ENCODE measurements at places on chromosomes 13 and 19.

DNA sequence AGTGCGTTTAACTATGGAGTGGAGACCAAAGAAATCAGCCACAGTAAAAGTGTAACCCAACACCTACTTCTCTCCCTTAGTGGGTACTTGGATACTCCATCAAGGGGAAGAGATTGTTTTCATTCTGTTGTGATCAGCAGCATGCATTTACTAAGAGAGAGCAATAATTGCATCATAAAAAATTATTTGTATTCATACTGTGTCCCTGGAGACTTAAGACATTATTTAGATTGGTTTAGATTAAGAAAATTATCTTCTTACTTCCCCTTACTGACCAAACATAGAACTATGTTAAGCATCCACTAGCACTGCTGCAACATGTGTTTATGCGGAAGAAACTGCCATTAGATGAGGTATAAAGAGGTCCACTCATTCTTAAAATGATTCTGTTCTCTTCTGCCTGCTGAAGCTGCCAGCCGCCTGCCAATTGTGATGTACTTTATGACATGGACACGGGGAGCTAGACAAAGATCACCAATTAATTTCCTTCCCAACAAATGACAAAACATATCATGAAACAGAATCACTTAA is 738.5 kb downstream of the DIAPH3 start:
- DNase-seq: no peak

GRCh38 chr19:2998642-2999041 is 21.3 kb downstream of the TLE6 start:
- DNase-seq: no peak

DNA sequence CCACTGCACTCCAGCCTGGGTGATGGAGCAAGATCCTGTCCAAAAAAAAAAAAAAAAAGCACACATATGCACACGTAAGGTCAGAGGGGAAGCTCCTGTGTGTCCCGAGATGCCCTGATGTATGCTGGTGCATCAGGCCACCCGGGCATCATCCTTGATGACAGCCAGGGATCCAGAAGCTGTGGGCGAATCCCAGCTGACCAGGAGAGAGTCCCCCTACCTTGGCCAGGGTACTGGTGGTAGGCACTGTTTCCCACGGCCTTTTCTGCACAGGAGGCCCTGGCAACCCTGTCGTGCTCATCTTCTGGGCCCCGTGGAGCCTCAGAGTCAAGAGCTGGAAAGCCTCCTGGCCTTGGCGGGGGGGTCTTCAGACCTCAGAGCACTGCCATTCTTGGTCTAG is 14.0 kb downstream of the MYDGF start:
- no peak for DNase-seq

- DNase-seq: no peak
Observed at GRCh38 chr19:41896581-41896942, 13.6 kb downstream of the ARHGEF1 start.

GRCh38 chr13:72990953-72991352 is 67.9 kb upstream of the KLF5 start:
- DNase-seq: no peak

DNA sequence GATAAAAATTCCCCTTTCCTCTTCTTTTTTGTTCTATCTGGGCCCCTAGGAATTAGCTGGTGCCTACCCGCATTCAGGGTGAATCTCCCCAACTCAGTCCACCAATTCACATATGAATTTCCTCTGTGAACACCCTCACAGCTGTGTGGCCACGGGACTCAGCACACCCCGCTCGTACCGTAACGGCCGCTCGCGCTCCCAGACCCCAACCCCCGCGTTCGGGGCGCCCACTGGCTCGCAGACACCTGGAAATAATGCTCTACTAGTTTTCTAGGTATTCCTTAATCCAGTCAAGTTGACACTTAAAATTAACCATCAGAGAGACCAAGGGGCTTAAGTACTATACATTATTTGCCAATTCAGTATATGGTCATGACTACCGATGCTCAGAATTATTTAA is 1702.1 kb upstream of the PCDH20 start:
- DNase-seq: no peak

GRCh38 chr19:16778796-16779411 is 50.3 kb upstream of the SIN3B start:
- DNase-seq: peak; percentile 85

DNA sequence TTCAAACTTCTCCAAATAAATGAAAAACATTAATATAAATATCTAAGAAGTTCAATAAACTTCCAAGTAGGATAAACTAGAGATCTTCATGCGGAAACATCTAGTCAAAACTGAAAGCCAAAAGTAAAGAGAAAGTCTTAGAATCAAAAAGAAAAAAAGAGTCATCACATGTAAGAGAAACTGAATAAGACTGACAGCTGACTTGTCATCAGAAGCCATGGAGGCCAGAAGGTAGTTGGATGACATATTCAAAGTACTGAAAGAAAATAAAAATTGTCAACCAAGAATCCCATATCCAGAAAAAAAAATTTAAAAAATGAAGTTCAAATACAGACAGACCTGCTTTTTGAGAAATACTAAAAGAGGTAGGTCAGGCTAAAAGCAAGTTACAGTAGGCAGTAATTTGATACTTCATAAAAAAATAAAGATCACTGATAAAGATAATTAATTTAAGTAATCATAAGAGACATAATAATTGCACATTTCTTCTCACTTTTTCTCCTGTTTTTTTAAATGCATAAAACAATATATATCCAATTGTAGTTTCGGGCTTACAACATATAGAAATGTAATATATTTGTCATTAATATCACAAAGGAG is 327.6 kb upstream of the PCDH9 start:
- no peak for DNase-seq

- peak; percentile 61 for DNase-seq
Observed at GRCh38 chr13:30466841-30467252, 1.1 kb upstream of the HMGB1 start.

- peak; percentile 99 for DNase-seq
Observed at GRCh38 chr19:58554494-58555368, at the start of gene CHMP2A. TSS of gene CHMP2A (minus strand) at chr19:58555105. CDS start at chr19:58554212, 893 bp downstream.

- DNase-seq: no peak
Observed at GRCh38 chr19:1274852-1275259, 474 bp upstream of the FAM174C start.

DNA sequence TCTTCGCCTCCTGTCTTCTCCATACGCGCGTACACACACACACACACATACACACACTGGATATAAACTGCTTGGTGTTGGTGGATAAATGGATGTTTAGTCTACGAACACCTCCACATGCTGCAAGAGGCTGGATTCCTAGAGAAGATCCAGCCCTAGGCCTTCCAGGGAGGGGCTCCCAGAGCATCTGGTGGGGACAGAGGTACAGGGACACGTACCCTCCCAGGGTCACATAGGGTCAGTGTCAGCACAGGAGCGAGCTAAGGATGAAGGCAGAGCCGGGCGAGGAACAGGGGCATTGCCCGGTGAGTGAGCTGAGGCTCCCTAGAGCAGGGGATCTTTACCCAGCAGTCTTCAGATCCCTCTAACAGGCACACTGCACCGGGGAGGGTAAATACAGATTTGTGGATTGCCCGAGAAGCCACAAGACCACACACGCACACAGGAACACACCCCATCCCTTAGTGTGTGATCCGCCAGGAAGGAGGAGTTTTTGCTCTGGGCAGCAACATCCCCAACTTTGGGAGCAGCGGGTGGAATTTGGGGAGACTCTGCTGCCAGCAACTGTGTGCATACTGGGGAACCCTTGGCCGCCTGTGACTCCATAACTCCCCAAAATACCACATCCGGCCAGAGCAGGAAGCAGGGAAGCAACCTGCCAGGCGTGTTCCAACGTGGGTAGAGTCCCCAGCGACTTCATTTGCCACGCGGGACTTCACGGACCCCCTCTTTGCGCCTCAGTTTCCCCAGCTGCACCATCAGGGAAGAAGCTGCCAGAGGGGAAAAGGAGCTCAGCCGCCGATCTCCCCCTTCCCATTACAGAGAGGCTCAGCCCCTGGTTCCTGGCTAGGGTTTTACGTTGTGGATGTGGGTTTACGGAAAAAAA is 5.8 kb upstream of the TLE2 start:
- DNase-seq: peak; percentile 65

GRCh38 chr13:90253806-90254205 is 1093.7 kb upstream of the MIR17HG start:
- DNase-seq: no peak

- DNase-seq: peak; percentile 42
Observed at GRCh38 chr13:48155848-48156247, 60.9 kb upstream of the MED4 start.

GRCh38 chr13:42189061-42189460 is 82.9 kb upstream of the AKAP11 start:
- no peak for DNase-seq

GRCh38 chr13:37596805-37597204 is 1.8 kb downstream of the POSTN start:
- DNase-seq: no peak

GRCh38 chr19:5803752-5804515 is 933 bp upstream of the NRTN start:
- peak; percentile 92 for DNase-seq

GRCh38 chr13:77536358-77536757 is 852 bp downstream of the SCEL start:
- no peak for DNase-seq

GRCh38 chr13:22175815-22176214 is 504.9 kb downstream of the FGF9 start:
- DNase-seq: no peak

GRCh38 chr19:10379880-10380312 is 476 bp downstream of the TYK2 start:
- no peak for DNase-seq

DNA sequence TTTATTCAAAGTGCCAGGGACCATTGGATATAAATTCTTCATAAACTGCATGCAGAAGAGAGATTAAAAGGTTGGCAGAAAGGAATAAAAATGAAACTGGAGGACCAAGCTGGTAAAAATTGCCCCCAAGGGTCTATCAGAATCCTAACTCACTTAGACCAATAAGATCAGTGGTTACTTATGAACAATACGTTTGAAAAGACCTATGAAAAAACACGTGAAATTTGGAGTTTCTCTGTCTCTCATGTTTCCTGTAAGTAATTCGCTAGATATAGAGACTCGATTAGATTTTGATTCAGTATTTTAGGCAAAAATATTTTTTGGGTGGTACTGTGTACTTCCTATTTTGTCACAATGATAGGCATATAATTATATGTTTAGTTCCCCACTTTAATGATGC is 22.9 kb downstream of the GARRE1 start:
- no peak for DNase-seq

- no peak for DNase-seq
Observed at GRCh38 chr13:67064920-67065319, 165.2 kb downstream of the PCDH9 start.

- no peak for DNase-seq
Observed at GRCh38 chr13:88051746-88052482, 380.7 kb downstream of the SLITRK5 start.

- DNase-seq: no peak
Observed at GRCh38 chr13:91896547-91896946, 498.1 kb downstream of the GPC5 start.

GRCh38 chr19:32345261-32346207 is at the start of gene ZNF507:
TSS of gene ZNF507 (plus strand) at chr19:32345610. CDS start at chr19:32352831, 7,221 bp downstream.
- peak; percentile 86 for DNase-seq

DNA sequence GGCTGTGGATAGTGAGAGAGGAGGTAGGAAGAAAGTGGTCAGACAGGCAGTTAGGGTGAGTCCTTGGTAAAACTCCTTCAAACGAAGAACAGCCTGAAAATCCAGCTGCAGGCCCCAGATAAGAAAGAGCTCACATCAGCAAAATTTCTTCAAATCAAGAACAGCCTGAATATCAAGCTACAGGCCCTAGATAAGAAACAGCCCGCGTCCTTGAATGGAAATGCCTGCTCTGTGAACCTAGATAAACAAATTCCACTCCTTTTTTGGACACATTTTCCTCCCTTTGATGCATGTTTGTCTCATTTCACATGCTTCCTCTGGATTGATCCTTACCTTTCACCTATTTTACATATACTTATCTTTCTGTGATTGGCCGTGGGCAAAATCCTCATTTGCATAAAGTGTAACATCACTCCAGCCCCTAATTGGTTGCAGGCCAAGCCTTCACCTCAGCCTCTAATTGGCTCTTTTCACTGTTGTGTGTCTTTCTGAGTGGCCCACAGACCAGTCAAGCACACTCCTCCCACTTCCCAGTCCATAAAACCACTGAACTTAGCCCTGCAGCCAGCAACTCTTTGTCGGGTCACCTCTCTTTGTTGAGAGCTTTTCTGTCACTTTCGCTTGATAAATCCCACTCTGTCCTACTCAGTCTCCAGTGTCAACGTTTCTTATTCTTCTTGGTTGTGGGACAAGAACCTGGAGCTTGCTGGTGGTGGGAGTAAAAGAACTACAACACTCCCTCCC is 6.0 kb upstream of the SULT2A1 start:
- DNase-seq: no peak

GRCh38 chr19:5131031-5131505 is 162.2 kb downstream of the KDM4B start:
- DNase-seq: peak; percentile 89

DNA sequence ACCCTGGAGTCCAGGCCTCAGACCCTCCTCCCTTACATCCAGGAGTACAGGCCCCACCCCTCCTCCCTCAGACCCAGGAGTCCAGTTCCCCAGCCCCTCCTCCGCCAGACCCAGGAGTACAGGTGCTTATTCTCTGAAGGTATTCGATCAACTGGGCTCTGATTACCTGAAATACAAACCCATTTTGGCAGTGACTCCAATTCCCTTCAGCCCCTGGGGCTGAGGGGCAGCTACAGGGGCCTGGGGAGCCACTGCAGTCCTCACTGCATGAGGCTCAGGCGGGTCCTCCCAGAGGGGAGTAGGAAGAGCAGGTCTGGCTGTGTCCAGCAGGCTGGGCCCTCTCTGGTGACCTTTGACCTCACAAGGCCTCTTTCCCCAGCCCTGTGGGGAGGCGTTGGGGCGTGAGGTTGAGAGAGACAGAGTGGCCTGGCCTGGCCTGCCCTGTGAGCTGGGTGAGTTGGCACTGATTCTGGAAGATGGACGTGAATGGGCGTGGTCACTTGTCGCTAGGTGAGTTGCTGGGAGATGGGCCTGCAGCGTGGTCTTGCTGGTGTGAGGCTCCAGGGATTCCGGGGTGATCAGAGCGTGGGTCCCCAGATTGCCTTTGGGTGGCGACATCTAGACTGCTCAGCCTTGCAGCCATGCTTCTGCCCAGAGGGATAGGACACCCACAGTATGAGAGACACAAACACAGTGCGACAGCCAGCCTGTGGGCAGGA is 3.1 kb downstream of the BCAT2 start:
- no peak for DNase-seq

GRCh38 chr19:33639035-33639681 is 17.4 kb downstream of the CHST8 start:
- DNase-seq: no peak

DNA sequence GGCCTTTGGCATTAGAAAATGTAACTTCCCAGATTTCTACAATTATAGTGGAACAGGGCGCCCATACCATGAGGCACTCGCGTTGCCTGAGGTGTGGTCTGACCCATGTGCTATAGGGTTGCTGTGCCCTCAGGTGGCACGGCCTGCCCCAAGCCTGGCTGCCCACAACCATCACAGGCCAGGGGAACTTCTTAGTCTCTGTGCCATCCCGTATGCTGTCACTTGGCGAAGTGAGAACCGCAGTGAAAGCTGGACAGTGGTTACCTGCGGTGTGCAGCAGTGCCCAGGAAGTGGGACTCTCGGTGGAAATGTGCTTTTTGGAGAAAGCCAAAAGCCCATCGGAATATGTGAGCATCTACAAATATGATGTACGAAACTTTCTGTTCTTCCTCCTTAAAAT is 88.2 kb upstream of the GPR183 start:
- DNase-seq: no peak
